ENCODE measurements at places on chromosomes 16 and 17. TPM values are rescaled to one million over a fixed set of nuclear protein-coding genes. Genes with fewer than 3 reads are reported as not detected.

- no peak for DNase-seq
Measured at GRCh38 chr17:11944587-11944986, 52.7 kb downstream of the ZNF18 start.

DNA sequence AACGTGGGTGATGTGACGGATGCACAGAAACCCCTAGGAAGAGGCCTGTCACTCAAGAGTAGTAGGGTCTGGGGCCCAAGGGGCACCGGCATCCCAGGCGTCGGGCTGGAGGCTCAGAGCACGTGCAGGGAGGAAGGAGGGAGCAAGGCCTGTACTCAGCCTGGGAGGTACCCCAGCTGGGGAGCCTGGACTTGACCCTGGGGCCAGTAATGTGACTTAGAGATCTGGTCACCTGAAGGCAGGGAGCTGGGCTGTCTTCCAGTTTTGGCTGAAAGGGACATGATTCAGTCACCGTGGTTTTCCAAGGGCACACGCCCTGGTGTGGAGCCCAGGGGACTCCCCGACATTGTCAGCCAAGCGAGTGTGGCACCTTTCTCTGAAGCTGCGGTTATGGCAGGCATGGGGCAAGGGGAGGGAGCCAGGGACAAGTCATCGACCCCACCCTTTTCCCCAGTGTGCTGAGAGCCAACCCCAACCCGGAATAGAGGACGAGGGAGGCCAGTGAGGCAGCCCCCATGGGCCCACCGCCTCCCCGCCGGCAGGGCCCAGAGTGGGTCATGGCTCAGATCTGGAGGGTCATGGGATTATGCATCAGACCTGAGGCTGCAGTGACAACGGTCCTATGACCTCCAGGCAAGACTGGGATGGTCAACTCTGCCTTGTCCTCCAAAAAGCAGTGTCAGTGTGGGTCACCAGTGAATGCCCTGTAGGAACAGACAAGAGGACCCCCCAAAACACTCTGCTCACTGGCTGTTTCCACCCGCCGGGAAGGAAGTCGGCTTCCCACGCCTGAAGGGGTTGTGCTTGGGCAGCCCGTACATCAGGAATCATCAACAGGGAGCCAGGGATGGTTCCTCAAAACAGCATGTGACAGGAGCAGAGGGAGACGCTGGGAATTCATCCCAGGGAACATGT, 41.9 kb downstream of the MEAK7 start:
- DNase-seq: peak; percentile 17

- DNase-seq: peak; percentile 86
Measured at GRCh38 chr17:48026502-48027321, 10.9 kb downstream of the COPZ2 start.

GRCh38 chr16:79792664-79793351, 192.3 kb upstream of the MAF start:
- no peak for DNase-seq

DNA sequence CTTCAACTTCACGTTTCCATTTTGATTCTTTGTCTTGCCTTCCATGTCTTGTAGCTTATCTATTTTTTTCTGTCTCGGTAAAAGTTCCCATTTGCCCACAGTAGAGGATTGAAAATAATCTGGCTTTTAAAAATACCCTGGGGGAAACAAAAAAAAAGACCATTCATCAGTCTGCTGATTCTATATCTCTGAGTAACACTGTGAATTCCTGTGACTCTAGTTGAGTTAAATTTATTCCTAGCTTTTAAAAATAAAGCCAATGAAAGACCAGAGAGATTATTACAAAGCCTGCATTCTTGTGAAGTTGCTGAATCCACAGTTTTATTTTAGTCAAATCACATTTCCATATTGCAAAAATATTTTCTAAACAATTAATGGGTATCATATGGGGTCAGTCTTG, 532.3 kb downstream of the CDH13 start:
- DNase-seq: no peak

Gene FOXN1
- total RNA-seq: not detected

Gene ARHGAP44
- total RNA-seq: 66.9 TPM

All from dorsolateral prefrontal cortex (tissue), 122 donors.